Activated naive CD8-positive, alpha-beta T cell treated with anti-CD3 and anti-CD28 coated beads, Interleukin-2, amount 10 ng/mL, durations not matched to agents 7 days and 5 days (primary cell): ENCODE measurements at places on chromosomes 6 and 20.

GRCh38 chr20:54134445-54135220 lies 39.2 kb downstream of the CYP24A1 start:
- no peaks in the 10 kb centered on the region for H3K36me3 ChIP-seq
- H3K4me1 ChIP-seq, result no peaks in the 10 kb centered on the region
- DNase-seq, result no peak
- no peak overlapping the region for H3K27ac ChIP-seq
- H3K27me3 ChIP-seq, result no peaks in the 10 kb centered on the region

DNA sequence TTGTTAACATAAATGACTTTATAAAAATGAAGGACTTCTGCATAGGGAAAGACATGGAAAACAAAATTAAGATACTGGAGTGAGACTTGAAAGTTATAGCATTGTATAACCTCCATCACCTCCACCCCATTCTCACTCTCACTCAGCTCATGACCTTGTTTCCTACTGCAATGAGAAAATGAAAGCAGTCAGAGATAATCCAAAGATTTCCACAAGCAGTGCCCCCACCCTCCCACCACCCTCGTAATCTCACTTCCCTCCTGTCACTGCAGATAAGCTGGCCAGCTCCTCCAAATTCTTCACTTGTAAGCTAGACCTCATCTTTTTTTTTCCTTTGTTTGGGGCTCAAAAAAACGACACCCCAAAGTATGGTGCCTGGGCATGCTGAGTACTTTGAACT lies 52.9 kb upstream of the PROKR2 start:
- H3K4me1 ChIP-seq, result peaks cover 5% of the 10 kb centered on the region
- peaks cover 14% of the 10 kb centered on the region for H3K27me3 ChIP-seq
- no peak overlapping the region for H3K4me3 ChIP-seq

DNA sequence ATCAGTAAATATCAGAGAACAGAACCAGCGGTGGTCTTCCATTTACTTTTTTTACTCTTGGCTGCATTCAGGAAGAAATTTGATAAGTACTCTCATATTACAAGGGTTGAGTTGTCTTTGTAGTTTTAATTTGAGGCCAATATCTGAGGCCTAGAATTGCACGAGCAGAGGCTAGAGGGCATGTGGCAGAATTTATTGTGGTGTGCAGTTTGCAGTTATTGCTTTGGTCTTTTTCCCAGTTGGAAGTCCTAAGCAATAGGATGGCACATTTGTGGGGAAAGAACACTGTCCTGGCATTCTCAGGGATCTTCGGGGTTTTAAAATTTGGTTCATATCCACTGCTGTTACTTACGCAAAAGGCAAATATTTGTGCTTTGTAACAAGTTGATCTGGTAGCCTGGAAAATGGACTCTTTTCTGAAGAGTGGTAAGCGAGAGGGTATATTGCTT lies 66.0 kb downstream of the CTNNBL1 start:
- peaks cover 2% of the 10 kb centered on the region for H3K4me1 ChIP-seq
- peaks cover 19% of the 10 kb centered on the region for H3K36me3 ChIP-seq
- no peak overlapping the region for H3K27ac ChIP-seq
- DNase-seq, result no peak
- no peak overlapping the region for H3K4me3 ChIP-seq

GRCh38 chr6:169508452-169508851 lies 193.4 kb downstream of the WDR27 start:
- H3K4me3 ChIP-seq, result no peak overlapping the region
- no peaks in the 10 kb centered on the region for H3K27me3 ChIP-seq
- no peak for DNase-seq
- H3K4me1 ChIP-seq, result no peaks in the 10 kb centered on the region
- no peak overlapping the region for H3K27ac ChIP-seq

DNA sequence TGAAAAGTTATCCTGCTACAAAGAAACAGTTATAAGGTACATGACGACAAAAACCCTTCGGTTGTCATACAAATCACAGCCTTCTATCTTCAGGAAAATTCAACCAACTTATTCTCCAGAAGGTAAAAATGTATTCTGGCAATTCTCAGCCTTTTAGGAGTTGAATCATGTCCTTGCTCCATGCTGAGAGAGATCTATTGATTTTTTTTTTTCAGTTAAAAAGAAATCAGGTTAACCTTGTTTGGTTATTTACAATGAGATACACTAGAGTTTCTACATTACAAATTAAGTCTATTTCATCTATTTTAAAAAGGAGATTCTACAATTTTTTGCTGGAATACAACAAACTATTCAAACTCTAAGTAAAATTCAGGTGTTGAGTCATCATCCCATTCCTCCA lies 45.4 kb downstream of the ROS1 start:
- peaks cover 17% of the 10 kb centered on the region for H3K27me3 ChIP-seq
- DNase-seq, result no peak
- H3K4me3 ChIP-seq, result no peak overlapping the region
- H3K36me3 ChIP-seq, result no peaks in the 10 kb centered on the region
- H3K27ac ChIP-seq, result no peak overlapping the region

DNA sequence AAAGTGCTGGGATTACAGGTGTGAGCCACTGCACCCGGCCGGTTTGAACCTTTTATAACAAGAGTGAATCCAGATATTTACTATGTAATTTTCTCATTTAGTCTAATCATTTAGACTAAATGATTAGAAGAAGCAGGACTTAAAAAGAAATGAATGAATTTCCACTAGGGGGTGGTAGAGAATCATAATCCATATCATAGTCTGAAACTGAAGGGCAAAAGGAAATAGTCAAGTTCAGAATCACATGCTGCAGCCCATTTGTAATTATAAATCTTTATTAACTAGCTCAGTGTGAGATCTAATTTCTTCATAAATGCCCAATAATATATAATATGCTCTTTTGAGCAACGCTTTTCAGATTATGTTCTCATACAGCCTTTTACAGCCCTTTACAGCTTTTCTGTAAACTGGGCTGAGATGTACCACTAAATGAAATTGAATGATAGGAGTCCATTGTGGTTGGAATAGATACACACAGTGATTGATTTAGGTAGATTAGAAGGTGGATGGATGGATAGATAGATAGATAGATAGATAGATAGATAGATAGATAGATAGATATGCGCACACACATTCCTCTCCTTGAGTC lies 31.8 kb downstream of the PSMB9 start:
- no peak overlapping the region for H3K27ac ChIP-seq
- peaks cover 12% of the 10 kb centered on the region for H3K27me3 ChIP-seq
- H3K4me1 ChIP-seq, result peaks cover 5% of the 10 kb centered on the region
- no peak for DNase-seq

- DNase-seq, result no peak
- peaks cover 8% of the 10 kb centered on the region for H3K4me1 ChIP-seq
- peaks cover 4% of the 10 kb centered on the region for H3K36me3 ChIP-seq
- H3K4me3 ChIP-seq, result no peak overlapping the region
- H3K27ac ChIP-seq, result no peak overlapping the region
These were observed 131.8 kb downstream of the SCML4 start for GRCh38 chr6:107692351-107692750.

GRCh38 chr20:61346996-61347395 lies 94.9 kb downstream of the CDH4 start:
- DNase-seq, result no peak
- peaks cover 1% of the 10 kb centered on the region for H3K27me3 ChIP-seq
- no peak overlapping the region for H3K27ac ChIP-seq
- no peaks in the 10 kb centered on the region for H3K36me3 ChIP-seq
- H3K4me3 ChIP-seq, result no peak overlapping the region
